Activated T-cell treated with anti-CD3 and anti-CD28 coated beads, Interleukin-2, amount 50 U/mL, for 72 hours (primary cell): ENCODE measurements at places on chromosomes 5 and 9.

- no peak for DNase-seq
These were observed 1.5 kb downstream of the GAS1 start for GRCh38 chr9:86945728-86946200.

- no peak for DNase-seq
These were observed 151.2 kb downstream of the ZDHHC21 start for GRCh38 chr9:14542071-14542470.

- DNase-seq = no peak
These were observed 829.6 kb upstream of the ZNF608 start for GRCh38 chr5:125575891-125576505.

- DNase-seq = no peak
These were observed 193.7 kb upstream of the NREP start for GRCh38 chr5:111950660-111951059.

DNA sequence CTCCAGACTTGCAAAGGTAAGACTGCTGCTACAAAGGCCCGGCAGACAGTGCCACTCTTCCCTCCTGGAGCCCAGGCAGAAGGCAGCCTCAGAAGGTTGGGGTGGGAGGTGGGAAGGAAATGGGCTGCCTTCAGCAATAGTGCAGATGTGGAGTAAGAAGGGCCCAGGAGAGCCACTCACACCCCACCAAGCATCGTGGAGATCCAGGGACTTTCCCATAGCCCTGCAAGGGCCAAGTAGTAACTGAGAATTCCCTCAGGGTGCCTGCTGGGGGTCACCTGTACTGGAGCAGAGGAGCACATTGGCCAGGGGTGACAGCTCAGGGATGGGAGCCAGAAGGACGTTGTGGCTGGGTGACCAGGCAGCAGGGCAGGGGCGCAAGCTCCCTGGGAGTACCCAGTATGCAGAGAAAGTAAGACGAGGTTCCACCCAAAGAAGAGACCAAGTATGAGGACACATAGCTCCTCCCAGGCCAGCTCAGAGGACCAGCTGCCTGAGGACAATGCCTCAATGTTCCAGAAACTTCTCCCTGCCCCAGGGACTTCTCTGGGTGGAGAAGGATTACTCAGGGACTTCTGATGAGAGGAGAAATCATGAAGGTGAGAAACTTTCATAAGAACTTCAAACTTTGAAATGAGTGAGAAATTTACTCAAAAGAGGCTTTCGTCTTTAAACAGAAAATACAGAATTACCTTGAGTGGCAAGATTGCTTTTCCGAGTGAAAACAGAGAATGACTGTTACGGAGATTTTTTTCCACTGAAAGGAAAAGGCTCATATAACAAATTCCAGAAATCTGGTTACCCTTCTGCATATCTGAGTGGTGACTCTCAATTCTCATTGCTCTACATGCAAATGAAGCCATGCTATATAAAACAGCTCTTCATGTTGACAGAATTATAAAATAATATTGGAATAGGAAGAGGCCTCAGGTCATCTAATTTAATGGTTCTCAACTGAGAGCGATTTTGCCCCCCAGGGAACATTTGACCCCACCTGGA lies 87.9 kb upstream of the TRIO start:
- DNase-seq = no peak

- DNase-seq = no peak
These were observed 58.1 kb downstream of the STARD4 start for GRCh38 chr5:111454198-111454622.

GRCh38 chr5:28328681-28329080 lies 1290.3 kb upstream of the CDH9 start:
- no peak for DNase-seq

GRCh38 chr5:118042076-118042475 lies 946.3 kb downstream of the DTWD2 start:
- DNase-seq = no peak

GRCh38 chr5:45038366-45038987 lies 229.7 kb downstream of the MRPS30 start:
- no peak for DNase-seq

GRCh38 chr5:31707329-31707728 lies 68.4 kb downstream of the PDZD2 start:
- no peak for DNase-seq

DNA sequence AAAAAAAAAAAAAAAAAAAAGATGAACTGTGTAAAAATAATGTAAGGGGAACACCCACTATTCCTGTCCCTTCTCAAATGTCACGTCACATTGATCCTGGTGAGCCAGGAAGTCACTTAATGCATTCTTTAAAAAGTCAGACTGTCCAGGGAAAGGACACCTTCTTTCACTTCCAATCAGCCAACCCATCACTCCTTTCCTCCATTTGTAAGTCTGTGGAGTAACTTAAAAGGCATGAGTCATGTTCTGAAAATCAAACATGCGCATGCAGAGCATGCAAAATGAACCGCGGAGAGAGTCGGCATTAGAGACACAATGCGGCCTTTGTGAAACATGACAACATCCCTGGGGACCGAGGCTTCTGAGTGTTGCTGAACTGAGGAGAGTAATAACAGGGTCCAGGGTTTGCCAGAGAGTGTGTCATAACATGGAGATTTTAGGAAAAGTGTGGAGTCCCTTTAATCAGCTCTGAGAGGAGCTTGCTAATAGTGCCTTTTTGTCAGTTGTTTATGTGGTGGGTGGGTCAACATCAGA lies 77.6 kb upstream of the SEMA6A start:
- DNase-seq = no peak

DNA sequence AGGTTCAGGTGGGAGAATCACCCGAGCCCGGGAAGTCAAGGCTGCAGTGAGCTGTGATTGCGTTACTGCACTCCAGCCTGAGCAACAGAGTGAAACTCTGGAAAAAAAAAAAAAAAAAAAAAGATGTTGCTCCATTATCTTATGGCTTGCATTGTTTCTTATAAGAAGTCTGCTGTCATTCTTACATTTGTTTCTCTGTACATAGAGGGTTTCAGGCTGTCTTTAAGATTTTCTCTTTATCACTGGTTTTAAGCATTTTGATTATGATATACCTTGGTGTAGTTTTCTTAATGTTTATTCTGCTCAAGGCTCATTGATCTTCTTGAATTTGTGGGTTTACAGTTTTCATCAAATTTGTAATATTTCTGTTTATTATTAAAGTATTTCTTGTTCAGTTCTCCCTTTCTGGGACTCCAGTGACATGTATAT lies 35.2 kb downstream of the MVB12B start:
- no peak for DNase-seq

GRCh38 chr5:170154744-170155143 lies 49.0 kb downstream of the FOXI1 start:
- DNase-seq = no peak

DNA sequence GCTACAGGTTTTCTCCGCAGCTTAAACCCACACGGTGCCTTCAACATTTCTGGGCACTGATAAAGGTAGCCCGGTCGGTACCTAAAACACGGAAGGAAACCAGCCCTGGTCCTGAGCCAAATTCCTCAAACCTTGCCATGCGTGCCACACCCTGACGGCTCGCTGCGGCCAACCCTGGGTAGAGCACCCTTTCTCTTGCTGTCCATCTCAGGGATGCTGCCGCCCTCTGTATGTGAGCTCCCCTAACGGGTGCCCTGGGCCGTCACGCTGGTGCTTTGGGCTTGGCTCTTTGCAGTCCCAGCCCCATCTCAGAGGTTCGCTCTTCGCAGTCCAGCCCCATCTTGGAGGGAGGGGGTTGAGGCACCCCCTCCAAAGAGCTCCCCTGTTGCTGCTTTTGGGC lies 43.9 kb downstream of the PNPLA7 start:
- DNase-seq = no peak

DNA sequence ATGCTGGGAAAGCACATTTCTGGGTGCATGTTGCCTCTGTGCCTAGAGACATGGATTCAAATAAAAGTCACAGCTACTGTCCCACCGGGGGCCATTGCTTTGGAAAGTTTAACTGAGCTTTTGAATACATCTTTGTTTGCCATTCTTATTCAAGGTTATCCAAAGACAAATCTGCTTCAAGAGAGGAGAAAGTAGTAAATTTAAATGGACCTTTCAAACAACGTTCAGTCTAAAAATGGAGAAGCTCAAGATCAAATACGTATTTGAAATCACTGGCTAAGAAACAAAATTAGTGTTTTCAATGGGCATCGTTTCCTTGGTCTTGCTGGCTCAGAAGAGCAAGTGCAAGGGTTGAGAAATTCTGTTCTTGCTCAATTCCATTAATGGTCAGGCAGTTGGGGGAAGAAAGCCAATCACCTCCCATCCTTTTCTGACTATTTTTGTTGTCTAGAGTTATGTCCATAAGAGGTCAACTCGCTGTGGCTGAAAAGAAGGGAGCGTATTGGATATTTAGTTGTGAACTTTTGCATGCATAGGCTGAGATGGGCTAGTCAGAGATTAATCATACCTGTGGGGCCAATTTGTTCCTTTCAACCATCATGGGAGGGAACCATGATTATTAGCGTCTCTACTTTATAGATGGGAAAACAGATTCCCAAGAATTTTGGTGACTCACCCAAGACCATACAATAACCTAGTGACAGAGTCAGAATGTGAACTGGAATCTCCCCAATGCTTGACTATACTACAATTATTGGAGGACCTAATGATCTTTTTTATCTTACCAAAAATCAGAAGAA lies 276.2 kb upstream of the TNC start:
- DNase-seq = no peak

GRCh38 chr9:130159915-130160670 lies 12.1 kb upstream of the NCS1 start:
- no peak for DNase-seq

GRCh38 chr9:133423216-133423615 lies 1.0 kb downstream of the ADAMTS13 start:
- DNase-seq = no peak

- no peak for DNase-seq
These were observed 39.5 kb downstream of the JAKMIP2 start for GRCh38 chr5:147743012-147743411.

DNA sequence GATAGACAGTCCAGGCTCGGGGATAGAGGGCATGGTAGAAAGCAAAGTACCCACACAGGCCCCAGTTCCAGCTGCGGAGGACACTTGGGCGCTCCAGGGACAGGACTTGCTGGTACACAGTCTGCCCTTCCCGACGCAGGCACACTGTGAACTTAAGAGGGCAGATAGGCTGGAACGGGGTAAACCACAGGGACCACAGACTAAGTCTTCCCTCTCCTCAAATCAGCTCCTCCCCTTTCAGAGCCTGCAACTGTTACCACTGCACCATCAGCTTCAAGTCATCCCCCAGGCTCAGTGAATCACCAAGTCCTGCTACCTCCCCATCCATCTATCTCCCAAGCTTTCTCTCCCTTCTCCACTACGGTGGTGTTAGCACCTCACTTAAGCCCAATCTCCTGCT lies 7.3 kb downstream of the GBA2 start:
- DNase-seq = no peak

DNA sequence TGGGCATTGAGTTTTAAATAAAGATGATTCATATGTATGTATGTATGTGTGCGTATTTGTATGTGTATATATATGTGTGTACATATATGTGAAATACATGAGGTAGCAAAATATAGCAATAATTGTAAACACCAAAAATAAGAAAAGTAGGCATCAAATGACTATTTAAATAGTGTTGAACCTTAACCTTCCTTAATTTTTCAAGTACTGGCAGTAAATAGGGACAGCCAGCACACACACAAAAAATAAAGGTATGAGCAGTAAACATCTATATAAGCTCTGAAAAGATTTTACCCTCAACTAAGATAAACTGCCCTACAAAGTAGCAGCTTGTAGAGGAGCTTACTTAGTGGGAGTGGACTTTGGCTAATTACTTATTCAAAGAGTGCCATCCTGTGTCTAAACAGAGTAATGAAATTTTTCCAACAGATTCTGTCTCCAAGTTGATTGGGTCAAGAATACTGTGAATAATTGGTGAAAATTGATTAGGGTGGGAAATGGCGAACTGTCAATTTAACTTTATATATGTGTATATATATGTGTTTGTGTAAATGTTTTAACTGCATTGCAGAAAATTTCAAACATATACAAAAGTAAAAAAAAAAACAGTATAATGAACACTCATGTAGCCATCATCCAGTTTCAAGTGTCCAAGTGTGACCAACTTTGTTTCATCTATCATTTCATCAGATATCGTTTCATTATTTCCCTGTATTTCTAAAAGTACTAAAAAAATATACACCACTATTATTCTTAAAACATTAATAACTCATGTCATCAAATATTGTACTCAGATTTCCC lies 2.0 kb upstream of the ADAMTS6 start:
- DNase-seq = no peak

DNA sequence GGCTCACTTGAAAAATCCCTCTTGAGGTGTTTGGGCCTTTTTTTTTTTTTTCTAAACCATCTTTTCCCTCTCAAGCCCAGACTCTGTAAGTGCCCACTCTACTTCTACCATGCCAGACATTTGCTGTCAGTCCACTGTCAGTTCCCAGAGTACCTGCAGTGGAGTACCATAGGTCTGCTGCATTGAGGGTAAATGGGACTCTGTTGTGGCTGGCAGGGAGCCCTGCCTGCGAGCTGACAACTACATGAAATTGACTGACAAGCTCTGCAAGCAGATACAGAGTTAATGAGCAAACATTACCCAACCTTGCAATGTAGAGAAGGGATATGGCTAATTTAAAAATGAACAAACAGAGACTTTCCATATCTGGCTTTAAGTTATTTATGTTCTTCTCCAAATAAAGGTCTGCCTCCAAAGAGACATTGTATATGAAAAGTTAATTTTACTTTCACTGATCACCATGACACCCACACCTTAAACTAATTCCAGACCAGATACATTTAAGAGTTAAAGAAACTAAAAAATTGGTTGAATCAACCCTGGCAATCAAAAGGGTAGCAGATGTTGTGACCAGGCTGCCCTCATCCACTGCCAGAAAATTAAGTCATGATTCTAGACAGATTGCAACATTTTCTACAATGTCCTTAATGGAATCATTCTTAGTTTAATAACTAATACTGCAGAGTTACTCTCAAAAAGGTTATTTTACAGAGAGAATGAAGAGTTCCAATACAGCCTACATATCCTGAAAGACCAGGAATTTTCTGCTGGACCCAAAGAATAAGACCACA lies 100.4 kb upstream of the PAM start:
- no peak for DNase-seq

DNA sequence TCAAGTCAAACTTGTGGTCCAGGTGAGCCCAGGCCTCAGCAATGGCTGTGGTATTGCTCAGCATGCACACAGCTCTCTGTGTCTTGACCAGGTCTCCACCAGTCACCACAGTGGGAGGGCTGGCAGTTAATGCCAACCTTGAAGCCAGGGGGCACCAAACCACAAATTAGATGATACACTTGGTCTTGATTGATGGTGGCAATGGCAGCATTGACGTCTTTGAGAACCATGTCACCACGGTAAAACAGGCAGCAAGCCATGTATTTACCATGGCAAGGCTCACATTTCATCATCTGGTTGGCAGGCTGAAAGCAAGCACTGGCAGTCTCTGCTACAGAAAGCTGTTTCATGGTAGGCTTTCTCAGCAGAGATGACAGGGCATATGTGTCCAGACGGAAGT lies 40.0 kb downstream of the NIM1K start:
- DNase-seq = peak; percentile 27

- no peak for DNase-seq
These were observed 219.9 kb upstream of the NREP start for GRCh38 chr5:111976705-111977435.

- DNase-seq = no peak
These were observed 164.1 kb upstream of the SEMA6A start for GRCh38 chr5:116738615-116739261.

- DNase-seq = no peak
These were observed 21.4 kb downstream of the WDR70 start for GRCh38 chr5:37400501-37400900.

GRCh38 chr5:164013077-164013670 lies 507.8 kb downstream of the MAT2B start:
- peak; percentile 37 for DNase-seq
